ENCODE measurements at places on chromosomes 5 and 9.

DNA sequence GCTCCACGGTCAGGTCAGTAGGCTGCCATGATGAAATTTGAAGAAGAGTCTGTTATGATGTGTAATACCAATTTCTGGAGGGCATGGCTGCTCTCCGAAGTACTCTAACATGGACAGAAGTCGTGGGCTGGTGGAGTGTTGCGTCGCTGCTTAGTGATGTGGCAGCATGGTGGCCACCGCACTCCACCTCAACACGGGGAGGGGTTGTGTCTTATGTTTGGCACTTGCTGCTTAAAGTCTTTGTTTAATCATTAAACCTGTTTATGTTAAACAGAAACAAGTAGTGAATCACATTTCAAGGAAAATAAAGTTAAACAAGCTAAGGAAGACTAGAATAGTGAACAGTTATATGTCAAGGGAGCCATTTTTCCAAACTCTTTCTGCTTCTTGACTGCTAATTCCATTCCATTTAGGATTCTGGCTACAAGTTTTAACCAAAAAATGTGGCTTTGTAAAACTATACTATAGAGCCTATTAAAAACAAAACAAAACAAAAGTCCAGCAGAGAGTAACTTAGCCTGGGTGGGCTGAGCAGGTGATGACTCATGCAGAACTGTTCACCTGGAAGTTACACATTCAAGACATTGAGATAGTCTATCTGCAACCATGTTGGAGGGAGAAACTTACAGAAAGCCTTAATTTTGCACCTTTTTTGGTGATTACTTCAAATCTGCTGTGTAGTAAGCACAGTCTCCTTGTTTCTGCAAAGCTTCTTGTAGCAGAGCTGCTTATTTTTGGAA is 9.5 kb downstream of the HABP4 start:
- DNase-seq, result no peak

DNA sequence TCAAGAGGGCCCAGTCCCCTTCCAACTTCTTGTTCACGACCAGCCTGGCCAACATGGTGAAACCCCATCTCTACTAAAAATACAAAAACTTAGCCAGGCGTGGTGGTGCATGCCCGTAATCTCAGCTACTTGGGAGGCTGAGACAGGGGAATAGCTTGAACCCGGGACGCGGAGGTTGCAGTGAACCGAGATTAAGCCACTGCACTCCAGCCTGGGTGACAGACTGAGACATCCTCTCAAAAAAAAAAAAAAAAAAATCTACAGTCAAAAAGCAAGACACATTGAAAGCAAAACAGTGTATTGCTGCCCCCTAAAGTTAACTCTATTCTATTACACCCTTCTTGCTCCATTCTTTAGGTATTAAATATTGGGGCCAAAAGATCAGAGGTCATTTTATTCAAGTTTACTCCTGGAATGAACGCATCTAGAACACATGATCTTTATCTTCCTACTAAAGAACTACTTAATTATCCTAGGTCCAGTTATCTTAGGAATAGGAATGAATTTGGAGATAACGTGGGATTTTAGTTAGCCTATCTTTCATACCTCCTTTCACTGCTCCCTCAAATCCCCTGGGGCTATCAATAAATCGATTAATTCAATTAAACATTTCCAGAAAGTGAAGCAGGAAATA is 2.4 kb downstream of the ATG12 start:
- DNase-seq, result peak; percentile 48

DNA sequence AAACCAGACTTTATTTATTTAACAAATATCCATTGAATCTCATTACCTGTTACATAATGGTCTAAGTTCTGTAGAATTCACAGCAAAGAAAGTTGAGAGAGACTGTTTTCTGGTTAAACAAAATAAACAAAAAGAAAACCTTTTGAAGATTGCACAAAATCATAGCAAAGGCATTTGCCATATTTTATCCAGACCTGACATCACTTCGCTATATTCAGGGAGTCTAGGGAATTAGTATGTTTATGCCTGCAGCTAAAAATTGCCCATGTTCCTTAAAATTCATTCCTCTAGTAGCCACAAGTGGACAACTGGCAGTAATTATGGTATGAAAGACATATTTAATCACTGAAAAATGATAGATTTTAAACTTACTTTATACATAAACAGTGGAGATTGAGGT is 577.0 kb upstream of the DAB2 start:
- no peak for DNase-seq

DNA sequence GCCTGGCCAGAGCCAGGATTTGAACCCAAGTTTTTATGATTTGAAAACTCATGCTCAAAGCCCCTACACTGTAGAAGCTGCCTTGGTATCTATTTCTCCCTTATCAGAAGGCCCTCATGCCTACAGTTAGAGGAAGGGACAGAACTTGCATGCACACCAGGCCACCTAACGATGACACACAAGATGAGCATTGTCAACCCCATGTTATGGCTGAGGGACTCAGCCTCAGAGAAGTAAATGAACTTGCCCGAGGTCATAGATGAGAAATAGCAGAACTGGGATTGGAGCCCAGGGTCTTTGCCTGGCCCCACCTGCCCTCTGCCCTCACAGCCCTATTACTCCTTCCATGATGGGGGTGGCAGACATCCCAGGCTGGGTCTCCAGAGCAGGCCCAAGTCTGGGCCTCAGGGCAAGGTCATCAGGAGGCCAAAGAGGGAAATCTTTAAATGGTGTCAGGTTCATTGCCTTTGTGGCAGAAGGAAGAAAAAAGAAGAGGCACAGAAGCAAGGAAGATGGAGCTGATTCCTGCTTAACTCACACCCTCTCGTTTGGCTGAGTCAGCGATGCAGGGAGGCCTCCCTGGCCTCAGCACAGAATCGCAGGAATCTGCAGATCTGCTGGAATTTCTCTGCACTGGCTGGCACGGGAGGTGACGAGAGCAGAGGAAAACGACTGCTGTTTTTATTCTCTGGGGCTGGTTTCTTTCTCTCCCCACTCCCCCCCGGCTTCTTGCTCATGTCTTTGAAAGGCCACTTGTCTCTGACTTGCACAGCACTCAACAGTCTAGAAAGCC is 20.6 kb upstream of the CRB2 start:
- no peak for DNase-seq

GRCh38 chr5:155633338-155633957 is 619.9 kb downstream of the KIF4B start:
- no peak for DNase-seq

DNA sequence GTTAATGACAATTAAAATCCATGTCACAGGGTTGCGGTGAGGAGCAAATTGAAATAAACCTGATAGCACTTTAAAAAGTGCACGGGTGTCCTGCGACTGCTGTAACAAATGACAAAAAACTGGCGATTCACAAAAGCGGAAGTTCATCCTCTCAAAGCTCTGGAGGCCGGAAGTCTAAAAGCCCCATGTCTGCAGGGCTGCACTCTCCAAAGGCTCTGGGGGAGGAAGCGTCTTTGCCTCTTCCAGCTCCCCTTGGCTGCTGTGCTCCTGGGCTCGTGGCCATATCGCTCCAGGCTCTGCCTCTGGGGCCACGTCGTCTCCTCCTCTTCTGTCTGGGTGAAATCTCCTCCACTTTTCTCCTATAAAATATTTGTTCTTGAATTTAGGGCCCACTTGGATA is 273.9 kb upstream of the IRX2 start:
- DNase-seq, result no peak

DNA sequence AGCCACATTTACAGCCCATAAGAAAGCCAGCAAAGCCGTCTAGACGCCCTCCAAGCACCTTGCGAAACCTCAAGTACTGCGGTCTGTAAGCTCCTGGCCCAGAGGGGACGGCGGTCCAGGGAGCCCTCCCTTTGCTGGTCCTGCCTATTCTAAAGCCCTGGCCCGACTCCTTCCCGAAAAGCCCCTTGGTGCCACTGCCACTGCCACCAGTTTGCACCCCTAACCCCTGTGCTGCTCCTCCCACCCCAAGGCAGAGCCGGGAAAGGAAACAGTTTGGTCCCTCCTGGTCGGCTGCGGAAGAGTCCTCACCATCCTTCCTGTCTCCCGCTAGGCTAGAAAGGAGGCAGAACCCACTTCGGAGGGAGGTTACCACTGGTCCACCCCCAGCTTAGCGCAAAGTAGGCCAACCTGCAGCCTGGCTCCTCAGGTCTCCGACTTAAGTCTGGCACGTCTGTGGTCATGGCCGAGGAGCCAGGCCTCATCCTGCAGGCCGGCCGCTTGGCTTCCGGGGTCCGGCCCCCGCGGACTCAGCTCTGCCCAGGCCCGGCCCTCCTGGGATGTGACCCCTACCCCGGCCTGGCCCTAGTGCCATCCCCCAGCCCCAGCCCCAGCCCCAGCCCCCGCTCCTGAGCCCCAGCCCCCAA is 916 bp downstream of the TOR1A start:
- peak; percentile 47 for DNase-seq

- no peak for DNase-seq
Measured at GRCh38 chr5:37316027-37316426, 54.9 kb downstream of the NUP155 start.

DNA sequence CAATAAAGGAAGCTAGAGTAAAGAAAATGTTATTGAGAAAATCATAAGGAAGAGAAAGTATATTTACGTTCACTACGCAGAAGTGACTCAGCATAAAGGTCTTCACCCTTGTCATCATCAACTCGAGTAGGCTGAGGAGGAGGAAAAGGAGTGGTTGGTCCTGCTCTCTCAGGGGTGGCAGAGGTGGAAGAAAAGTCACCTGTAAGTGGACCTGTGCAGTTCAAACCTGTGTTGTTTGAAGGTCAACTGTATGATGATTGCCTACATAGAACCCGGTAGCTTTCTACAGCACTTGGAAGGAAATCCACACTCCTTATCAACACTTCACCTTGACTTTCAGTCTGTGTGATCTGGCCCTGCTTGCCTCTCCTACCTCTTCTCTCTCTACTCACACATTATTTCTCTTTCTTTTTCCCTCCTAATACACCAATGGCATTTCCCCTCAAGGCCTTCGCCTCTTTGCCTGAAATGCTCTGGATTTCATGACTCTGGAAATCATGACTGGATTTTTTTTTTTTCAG is 109.3 kb upstream of the CPEB4 start:
- DNase-seq, result no peak

GRCh38 chr5:161660806-161661205 is 24.7 kb upstream of the GABRA6 start:
- no peak for DNase-seq

DNA sequence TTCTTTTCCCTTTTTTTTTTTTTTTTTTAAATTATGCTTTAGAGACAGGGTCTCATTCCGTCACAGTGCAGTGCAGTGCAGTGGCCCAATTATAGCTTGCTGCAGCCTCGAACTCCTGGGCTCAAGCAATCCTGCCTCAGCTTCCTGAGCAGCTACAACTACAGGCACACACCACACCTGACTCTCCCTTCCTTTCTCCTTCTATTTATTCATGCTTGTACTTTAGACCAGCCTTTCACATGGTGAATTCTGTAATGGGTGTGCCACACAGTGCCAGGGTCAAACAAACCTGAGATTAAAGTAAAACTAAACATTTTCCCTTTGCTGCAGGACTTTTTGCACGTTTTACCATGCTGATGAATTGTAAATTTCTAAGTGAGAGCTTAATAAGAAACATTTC is 8.0 kb downstream of the SH3RF2 start:
- DNase-seq, result no peak

DNA sequence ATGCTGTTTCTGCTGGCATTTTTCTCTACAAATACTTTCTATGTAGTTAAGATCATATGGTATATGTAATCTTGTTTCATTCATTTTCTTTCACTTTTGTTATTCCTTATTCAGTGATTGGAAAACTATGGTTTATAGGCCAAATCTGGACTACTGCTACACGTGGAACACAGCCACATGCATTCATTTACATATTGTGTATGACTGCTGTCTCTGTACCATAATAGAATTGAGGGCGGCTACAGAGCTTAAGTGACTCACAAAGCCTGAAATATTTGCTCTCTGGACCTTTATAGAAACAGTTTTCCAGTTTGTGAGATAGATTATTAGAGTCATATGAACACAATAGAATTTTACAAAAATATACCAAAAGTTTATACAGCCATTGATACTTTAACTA is 133.6 kb upstream of the CDKN2B start:
- no peak for DNase-seq

- no peak for DNase-seq
Measured at GRCh38 chr5:32475334-32476097, 31.0 kb upstream of the ZFR start.

DNA sequence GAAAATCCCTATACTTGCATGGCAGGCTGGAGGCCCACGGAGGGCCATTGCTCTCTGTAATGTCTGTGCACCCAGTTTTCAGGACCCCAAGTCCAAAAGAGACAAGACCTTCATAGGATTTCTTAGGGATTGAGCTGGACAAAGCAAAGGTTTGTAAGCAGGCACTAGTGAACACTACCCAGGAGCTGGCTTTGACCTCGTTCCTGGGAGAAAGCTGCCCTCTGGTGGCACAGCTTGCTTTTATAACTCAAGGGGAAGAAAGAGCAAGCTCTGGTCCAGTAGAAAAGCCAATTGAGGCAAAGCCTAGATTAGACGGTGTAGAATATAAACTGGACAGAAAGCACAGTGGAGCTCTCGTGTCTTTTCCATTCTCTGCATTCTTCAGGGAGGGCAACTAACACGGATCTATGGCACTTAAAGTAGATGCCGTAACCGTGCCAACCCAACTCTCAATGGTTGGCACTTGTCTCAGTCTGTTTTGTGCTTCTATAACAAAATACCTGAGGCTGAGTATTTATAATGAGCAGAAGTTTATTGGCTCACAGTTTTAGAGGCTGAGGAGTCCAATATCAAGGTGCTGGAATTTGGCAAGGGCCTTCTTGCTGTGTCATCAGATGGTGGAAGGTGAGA is 7.9 kb downstream of the GABRP start:
- DNase-seq, result peak; percentile 42

DNA sequence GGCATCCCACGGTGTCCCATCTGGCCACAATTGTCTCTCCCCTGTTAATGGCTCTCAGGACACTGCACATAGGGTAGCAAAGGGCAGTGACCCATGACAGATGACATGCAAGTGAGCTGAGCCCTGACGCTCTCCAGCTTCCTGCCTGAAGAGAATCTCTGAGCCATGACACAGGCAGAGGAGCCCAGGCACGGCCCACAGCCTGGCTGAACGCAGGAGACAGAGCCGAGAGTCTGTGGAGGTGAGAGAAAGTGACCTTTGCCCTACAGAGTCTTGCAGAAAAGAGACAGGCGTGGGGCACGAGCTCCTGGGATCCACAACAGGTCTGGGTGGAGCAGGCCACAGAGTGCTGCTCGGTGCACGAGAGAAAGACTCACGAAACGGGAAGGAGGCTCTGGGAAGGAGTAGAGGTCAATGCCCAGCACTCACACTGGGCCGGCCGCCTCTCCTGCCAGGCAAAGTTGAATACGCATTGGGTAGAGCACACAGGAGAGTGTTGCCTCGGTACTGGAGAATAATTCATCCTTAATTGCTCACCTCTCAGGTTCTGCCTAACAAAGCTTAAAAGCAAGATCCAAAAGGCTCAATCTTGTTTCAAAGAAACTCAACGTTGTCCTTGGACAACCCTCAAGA is 90.3 kb downstream of the MRPL36 start:
- DNase-seq, result no peak

- no peak for DNase-seq
Measured at GRCh38 chr9:71144495-71144894, 23.1 kb upstream of the TRPM3 start.

DNA sequence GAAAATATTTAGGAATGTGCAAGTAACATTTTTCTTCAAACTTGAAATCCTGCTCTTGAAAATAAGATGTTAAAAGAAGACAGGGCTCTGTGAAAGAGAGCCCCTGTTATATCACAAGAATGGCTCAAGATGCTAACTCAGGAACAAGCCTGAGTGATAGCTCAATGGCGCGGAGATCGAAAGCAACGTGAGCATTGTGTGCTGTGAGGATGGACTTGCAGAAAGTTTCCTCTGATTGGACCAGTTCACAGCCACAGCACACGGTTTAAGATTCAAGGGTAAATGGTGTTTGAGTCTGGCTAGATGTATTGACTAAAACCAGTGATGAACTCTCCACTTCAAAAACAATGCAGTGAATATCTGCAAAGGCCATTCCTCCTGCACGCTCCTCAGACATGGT is 2387.0 kb downstream of the MAT2B start:
- DNase-seq, result no peak

All from GM13977 (cell line).